ENCODE measurements at places on chromosomes 13 and 19.

- H3K36me3 ChIP-seq: no peaks in the 10 kb centered on the region
- no peak for DNase-seq
- H3K27ac ChIP-seq: no peak overlapping the region
These were observed 91.8 kb downstream of the UBL3 start for GRCh38 chr13:29758531-29759114.

- no peaks in the 10 kb centered on the region for H3K36me3 ChIP-seq
- DNase-seq: peak; percentile 1
- H3K27ac ChIP-seq: no peak overlapping the region
- no peak overlapping the region for H3K4me3 ChIP-seq
These were observed 528.3 kb upstream of the ATXN8OS start for GRCh38 chr13:69579351-69579750.

- H3K4me3 ChIP-seq: no peak overlapping the region
- no peak for DNase-seq
- H3K27me3 ChIP-seq: peaks cover under 1% of the 10 kb centered on the region
- no peaks in the 10 kb centered on the region for H3K36me3 ChIP-seq
- H3K4me1 ChIP-seq: no peaks in the 10 kb centered on the region
- no peak overlapping the region for H3K27ac ChIP-seq
These were observed 128.1 kb downstream of the EFNB2 start for GRCh38 chr13:106407338-106407737.

DNA sequence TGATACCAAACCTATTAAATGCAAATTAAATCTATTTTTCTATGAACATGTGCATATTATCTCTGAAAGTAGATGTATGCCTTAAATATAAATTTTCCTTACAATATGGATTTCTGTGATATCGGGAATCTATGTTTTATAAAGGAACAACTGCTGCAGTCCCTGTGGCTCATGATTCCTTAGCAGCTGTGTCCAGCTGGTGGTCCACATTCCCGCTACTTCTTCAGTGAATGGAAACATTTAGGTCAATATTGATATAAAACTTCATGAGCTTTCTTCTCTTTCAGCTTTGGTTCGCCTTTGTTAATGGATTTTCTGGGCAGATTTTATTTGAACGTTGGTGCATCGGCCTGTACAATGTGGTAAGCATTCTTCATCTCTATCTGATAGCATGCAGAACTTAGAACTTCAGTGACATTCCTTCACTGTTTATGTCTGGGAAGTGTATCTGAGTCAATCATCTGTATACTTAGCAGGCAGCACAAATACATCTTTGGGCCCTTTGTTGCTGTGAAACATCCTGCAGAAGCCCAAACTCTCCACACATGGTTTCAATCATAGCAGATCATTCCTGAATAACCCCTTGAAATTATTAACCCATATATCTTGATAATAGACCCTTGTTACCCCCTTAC is 223.9 kb downstream of the SHISA2 start:
- no peak for DNase-seq
- H3K36me3 ChIP-seq: no peaks in the 10 kb centered on the region
- no peaks in the 10 kb centered on the region for H3K27me3 ChIP-seq
- H3K4me1 ChIP-seq: no peaks in the 10 kb centered on the region

DNA sequence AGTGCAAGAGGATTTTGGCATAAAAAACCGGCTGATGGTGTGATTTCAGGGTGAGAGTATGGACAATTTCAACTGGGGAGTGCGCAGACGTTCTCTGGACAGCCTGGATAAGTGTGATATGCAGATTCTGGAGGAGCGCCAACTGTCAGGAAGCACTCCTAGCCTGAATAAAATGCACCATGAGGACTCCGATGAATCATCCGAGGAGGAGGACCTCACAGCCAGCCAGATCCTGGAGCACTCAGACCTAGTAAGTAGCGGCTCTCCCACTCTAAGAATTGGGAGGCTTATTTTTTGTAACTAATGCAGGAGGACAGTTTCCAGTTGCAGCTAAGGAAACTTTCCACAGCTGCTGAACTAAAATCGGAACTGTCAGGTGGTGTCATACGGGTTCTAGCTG is 53.6 kb downstream of the ZAR1L start:
- H3K4me1 ChIP-seq: no peaks in the 10 kb centered on the region
- no peak overlapping the region for H3K4me3 ChIP-seq
- no peaks in the 10 kb centered on the region for H3K36me3 ChIP-seq
- no peaks in the 10 kb centered on the region for H3K27me3 ChIP-seq

DNA sequence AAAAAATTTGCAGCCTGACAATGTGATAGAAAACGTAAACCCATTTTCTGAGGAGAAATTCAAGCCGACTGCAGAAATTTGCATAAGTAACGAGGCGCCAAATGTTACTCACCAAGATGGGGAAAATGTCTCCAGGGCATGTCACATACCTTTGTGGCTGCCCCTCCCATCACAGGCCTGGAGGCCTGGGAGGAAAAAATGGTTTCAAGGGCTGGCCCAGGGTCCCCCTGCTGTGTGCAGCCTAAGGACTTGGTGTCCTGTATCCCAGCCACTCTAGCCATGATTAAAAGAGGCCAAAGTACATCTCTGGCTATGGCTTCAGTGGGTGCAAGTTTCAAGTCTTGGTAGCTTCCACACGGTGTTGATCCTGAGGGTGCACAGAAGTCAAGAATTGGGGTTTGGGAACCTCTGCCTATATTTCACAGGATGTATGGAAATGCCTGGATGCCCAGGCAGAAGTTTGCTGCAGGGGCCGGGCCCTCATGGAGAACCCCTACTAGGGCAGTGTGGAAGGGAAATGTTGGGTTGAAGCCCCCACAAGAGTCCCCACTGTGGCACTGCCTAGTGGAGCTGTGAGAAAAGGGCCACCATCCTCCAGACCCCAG is 1842.3 kb downstream of the PCDH9 start:
- DNase-seq: no peak
- H3K27ac ChIP-seq: no peak overlapping the region
- no peak overlapping the region for H3K4me3 ChIP-seq
- no peaks in the 10 kb centered on the region for H3K4me1 ChIP-seq
- H3K27me3 ChIP-seq: no peaks in the 10 kb centered on the region
- no peaks in the 10 kb centered on the region for H3K36me3 ChIP-seq

DNA sequence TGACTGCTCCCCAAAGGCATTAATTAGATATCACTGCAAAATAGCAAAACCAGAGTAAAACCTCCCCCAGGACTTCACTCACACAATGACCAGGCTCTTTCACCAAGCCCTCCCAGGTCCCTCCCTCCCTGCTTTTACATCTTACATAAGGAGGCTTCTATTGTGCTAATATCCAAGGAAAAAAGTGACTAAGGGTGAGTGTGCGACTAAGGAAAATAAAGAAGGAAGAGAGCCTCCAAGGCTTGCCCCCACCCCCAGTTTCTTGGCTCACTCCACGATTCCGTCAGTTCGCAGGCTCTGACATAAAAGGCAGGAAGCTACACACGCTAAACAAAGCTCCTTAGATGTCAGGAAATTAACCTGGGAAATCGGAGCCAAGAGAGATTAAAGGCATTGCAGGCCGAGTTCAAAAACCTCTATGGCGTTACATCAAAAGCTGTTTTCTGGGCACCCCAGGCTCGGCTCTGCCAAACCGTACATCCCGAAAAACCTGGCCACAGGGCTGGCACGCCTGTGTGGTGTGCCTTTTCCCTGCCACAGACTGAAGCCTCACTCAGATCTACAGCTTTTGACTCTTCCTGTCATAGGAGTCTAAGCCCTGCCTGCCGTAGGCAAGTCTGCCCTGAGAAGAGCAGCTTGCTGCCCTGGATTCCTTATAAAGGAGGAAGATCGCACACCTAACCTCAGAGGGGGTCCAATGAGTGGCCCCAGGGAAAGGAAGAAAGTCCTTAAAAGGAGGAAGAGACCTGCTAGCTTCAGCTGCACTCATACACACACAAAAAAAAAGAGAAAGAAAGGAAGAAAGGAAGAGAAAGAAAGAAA is 67.0 kb upstream of the SERP2 start:
- H3K36me3 ChIP-seq: no peaks in the 10 kb centered on the region
- H3K27me3 ChIP-seq: no peaks in the 10 kb centered on the region
- DNase-seq: peak; percentile 45
- H3K4me3 ChIP-seq: no peak overlapping the region
- H3K4me1 ChIP-seq: peaks cover 14% of the 10 kb centered on the region

DNA sequence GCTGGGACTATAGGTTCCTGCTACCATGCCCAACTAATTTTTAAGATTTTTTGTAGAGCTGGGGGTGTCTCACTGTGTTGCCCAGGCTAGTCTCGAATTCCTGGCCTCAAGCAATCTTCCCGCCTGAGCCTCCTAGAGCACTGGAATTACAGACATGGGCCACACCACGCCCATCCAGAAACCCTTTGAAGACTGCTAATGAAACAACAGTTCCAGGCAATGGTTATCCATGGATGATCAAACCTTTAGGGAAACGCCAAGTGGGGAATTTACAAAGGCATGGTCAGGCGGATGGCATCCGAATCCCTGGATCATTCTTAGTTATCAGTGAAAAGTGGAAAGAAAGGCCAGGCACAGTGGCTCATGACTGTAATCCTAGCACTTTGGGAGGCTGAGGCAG is 16.9 kb upstream of the DNMT1 start:
- no peaks in the 10 kb centered on the region for H3K4me1 ChIP-seq
- no peak overlapping the region for H3K27ac ChIP-seq
- no peak for DNase-seq
- H3K36me3 ChIP-seq: no peaks in the 10 kb centered on the region

DNA sequence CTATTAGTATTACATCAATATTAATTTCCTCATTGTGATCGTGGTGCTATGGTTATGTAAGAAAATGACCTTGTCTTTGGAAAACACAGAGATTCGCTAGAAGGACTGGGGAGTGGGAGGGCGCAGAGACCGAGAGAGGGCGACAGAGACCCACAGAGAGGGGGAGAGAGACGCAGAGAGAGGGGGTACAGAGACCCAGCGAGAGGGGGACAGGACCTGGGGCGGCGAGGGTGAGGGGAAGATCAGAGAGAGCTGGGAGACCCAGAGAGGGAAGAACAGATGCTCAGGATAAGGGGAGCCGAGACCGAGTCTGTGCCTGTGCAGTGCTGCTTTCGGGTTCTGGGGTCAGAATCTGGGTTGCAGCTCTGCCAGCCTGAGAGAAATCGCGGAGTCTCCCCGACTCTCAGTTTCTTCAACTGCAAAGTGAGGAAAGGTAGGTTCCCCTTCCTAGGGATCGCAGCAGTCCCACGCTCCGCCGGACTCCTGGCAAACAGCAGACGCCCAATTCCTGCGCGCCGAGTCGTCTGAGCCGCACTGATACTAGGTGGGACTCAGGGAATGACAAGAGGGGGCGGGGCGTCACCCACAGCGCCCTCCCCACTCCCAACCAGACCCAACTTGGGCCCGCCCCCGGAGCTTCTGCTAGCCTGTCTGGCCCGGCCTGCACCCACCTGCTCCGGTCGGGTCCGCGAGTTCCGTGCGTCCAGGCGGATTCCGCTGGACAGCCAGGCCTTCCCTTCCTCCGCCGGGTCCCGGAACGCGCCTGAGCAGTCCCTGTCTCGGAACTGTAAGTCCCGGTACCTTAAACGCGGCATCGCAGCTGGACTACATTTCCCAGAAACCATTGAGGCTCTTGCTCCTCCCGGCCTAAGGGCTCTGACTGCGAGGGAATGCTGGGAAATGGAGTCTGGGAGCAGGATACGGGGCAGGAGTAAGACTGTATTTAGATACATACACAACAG is 15.3 kb downstream of the IZUMO2 start:
- H3K27ac ChIP-seq: no peak overlapping the region
- peak; percentile 93 for DNase-seq
- H3K4me1 ChIP-seq: no peaks in the 10 kb centered on the region
- H3K36me3 ChIP-seq: no peaks in the 10 kb centered on the region
- no peaks in the 10 kb centered on the region for H3K27me3 ChIP-seq

DNA sequence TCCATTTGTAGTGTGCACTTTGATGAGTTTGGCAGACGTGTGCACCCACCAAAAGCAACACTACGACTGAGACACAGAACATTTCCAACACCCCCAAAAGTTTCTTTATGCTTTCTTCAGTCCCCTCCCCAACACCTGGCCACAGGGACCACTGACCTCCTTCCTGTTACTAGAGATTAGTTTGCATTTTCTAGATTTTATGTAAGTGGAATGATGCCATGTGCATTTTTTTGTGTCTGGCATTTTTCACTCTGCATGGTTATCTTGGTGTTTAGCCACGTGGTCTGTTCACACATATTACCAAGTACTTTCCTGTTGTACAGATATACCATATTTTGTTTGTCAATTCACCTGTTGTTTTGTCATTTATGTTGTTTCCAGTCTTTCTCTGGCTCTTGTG is 44.6 kb upstream of the URI1 start:
- H3K4me1 ChIP-seq: no peaks in the 10 kb centered on the region
- no peak overlapping the region for H3K27ac ChIP-seq
- H3K36me3 ChIP-seq: no peaks in the 10 kb centered on the region
- no peak for DNase-seq
